Naive thymus-derived CD4-positive, alpha-beta T cell (primary cell): ENCODE measurements at places on chromosomes 7 and 10.

DNA sequence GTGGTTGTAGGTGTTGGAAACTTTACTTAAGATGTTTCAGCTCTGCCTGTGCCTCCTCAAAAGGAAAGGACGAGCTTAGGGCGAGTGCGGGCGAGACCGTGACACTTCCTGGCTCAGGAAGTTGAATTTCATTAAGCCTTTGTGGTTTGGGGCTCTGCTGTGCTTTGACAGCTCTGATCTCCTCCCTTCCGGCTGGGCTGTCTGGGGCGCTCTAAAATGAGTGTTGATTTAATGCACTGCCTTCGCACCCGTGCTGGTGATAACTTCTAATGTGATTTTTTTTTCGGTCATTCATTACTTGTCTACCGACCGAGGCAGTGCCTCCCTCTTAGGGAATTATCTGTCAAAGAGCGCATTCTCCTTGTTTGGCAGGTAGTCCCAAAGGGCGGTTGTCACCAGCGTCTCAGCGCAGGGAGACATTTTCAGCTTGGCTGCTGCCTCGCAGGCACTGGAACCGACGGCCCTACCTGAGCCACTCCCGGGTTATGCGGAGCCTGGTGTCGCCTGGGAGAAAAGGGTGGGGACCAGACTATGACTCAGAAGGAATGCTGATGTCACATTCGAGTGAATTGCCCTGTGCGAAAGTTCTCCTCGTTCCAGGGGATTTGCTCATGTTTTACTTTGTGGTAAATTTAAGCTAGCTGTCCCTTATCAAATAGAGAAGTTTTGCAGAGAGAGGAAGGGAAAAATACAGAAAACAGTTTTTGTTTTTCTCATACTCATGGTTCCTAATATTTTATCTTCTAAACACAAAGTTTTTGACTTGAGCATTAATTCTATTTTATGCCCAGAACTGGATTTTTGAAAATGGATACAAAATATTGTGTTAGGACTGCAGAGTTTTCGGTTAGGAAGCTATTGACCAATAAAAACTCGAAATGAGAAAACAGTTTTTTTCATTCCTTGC is 920 bp downstream of the TES start:
- peak; percentile 69 for DNase-seq
- peaks cover 42% of the 10 kb centered on the region for H3K4me1 ChIP-seq
- no peaks in the 10 kb centered on the region for H3K27me3 ChIP-seq
- H3K36me3 ChIP-seq, result no peaks in the 10 kb centered on the region
- H3K27ac ChIP-seq, result peak overlapping the region; percentile 93
- peak overlapping the region; percentile 92 for H3K4me3 ChIP-seq

- no peak for DNase-seq
- no peak overlapping the region for H3K27ac ChIP-seq
- H3K27me3 ChIP-seq, result peaks cover 7% of the 10 kb centered on the region
- H3K4me3 ChIP-seq, result no peak overlapping the region
Observed at GRCh38 chr7:64878684-64879083, 24.4 kb upstream of the ZNF273 start.

DNA sequence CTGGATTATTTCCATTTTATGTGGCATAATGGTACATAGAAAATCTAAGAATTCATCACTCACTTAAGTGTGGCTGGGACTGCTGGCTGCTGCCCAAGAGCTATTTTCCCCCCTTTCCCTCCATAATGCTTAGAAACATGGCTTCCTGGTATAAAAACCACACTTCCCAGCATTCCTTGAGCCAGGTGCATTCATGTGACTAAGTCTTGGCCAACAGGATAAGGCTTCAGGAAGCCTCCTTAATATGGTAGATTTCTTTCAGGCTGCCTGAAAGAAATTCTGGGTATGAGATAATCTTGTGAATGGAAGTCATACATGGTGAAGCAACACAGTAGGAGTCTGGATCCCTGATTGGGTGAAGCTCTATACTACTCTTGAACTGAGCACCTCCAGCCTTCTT is 178.0 kb downstream of the JAZF1 start:
- H3K4me1 ChIP-seq, result no peaks in the 10 kb centered on the region
- DNase-seq, result no peak
- no peak overlapping the region for H3K27ac ChIP-seq
- H3K4me3 ChIP-seq, result no peak overlapping the region

GRCh38 chr7:128136215-128136597 is 104.9 kb upstream of the LEP start:
- H3K4me3 ChIP-seq, result peak overlapping the region; percentile 59
- H3K27ac ChIP-seq, result no peak overlapping the region

DNA sequence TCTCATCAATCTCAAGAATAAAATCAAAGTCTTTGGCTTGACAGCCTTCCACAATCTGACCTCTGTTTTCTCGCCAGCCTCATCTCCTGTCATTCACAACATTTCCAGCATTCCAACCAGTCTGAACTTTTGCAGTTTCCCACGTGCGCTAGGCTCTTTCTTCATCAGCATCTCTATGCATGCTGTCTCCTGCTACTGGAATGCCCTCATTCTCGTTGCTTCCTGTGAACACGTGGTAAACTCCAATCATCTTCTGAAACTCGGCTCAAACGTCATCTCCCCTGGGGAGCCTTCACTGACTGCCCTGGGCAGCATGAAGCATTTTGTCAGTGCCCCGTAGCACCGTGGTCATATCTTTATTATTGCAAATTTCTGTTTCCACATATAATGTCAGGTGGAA is 12.2 kb upstream of the RSBN1L start:
- no peaks in the 10 kb centered on the region for H3K36me3 ChIP-seq
- H3K27ac ChIP-seq, result no peak overlapping the region
- no peak overlapping the region for H3K4me3 ChIP-seq
- H3K4me1 ChIP-seq, result peaks cover 16% of the 10 kb centered on the region
- no peaks in the 10 kb centered on the region for H3K27me3 ChIP-seq
- DNase-seq, result no peak

GRCh38 chr7:86667732-86668131 is 24.0 kb downstream of the GRM3 start:
- H3K4me3 ChIP-seq, result no peak overlapping the region
- no peaks in the 10 kb centered on the region for H3K36me3 ChIP-seq
- DNase-seq, result no peak
- H3K27ac ChIP-seq, result no peak overlapping the region

DNA sequence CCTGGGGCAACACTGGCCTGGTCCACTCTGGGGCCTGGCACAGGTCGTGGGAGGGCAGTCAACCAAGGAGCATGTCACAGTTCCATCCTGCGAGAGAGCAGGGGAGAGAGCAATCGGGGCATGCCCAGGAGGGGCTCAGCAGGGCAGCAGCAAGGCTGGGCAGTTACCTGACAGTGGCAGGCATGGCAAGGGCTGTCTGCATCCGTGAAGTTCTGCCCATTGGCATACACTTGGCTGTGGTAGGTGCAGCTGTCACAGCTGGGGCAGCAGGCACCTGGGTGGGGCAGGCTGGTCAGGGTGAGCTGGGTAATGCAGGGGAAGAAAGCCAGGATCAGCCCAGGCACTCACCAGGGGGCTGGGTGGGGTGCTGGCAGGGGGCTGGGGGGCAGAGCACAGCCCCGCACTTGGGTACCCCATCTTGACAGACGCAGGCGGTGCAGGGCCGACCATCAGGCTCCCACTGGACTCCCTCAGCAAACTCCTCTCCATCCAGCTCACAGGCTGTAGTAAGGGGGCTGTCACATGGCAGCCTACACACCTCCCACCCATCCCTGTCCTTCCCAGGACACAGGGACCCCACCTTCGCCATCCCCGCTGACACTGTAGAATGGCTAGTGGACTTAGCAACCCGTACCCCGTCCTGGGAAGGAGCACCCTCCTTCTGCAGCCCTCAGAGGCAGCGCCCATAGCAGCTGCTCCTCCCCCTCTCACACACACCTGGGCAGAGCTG is 17.8 kb downstream of the KCP start:
- H3K27ac ChIP-seq, result no peak overlapping the region
- no peak overlapping the region for H3K4me3 ChIP-seq
- no peak for DNase-seq
- no peaks in the 10 kb centered on the region for H3K27me3 ChIP-seq
- H3K4me1 ChIP-seq, result no peaks in the 10 kb centered on the region
- no peaks in the 10 kb centered on the region for H3K36me3 ChIP-seq

DNA sequence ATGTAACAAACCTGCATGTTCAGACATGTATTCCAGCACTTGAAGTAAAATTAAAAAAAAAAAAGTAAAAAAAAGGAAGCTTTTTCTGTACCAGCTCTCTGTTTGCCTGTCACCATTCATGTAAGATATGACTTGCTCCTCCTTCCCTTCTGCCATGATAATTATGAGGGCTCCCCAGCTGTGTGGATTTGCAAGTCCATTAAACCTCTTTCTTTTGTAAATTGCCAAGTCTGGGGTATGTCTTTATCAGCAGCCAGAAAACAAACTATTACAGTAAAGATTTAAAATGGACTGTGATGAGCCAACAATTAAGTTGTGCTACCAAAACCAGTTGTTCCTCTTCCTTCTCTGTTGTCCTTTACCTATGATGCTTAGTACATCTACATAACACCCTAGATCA is 619.6 kb downstream of the ARL4A start:
- DNase-seq, result no peak
- H3K4me1 ChIP-seq, result no peaks in the 10 kb centered on the region
- H3K36me3 ChIP-seq, result no peaks in the 10 kb centered on the region
- no peaks in the 10 kb centered on the region for H3K27me3 ChIP-seq

- no peaks in the 10 kb centered on the region for H3K27me3 ChIP-seq
- no peaks in the 10 kb centered on the region for H3K36me3 ChIP-seq
- no peak for DNase-seq
- H3K27ac ChIP-seq, result no peak overlapping the region
- no peaks in the 10 kb centered on the region for H3K4me1 ChIP-seq
Observed at GRCh38 chr10:102621443-102622325, 22.6 kb upstream of the TRIM8 start.

DNA sequence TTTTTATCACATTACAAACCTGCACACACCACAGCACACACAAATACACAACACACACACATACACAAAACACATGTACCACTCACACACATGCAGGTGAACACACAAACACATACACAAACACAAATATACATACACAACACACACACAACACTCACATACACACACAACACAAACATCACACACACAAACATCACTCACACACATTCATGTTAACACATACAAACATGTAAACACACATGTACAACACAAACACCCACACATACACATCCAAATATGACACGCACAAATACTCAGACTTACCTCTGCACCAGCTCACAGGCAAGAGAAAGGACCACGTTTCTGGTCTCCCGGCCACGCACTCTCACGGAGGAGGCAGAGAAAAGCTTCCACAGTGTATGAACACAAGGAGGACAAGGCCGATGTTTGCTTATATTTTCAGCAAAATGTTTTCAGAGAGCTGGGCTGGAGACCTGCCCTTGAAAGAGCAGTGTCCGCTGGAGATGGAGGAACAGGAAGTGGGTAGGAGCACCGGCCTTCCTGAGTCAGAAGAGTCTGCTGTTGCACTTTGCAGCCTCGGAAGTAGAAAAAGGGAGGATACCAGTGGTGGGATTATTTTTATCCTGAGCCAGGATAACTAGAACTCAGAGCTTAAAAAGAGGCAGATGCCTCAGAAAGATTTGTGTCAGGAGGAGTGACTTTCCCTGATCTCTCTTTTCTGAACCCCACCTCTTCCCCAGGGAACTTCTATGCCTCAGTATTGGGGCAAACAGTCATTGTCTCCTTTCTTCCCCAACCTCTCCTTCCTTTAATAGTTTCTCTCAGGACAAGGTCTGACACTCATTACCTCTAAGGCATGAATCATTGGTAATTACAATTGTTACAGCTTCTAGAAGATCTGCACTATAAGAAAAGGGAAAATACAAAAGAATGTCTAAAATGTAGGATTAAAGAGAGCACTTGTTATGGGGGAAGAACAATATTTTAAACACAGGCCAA is at the start of gene GIMAP6:
GIMAP6 (minus strand) TSS at position 520 of the 999 bp plus-strand sequence. CDS start 2,243 bp downstream, outside the sequence.
- H3K27me3 ChIP-seq, result no peaks in the 10 kb centered on the region
- peak within 1 kb of the TSS; percentile 66 for H3K4me3 ChIP-seq
- H3K36me3 ChIP-seq, result peaks cover 18% of the 10 kb centered on the region
- peaks cover 52% of the 10 kb centered on the region for H3K4me1 ChIP-seq

GRCh38 chr10:69797959-69798358 is 3.7 kb upstream of the COL13A1 start:
- H3K36me3 ChIP-seq, result no peaks in the 10 kb centered on the region
- no peaks in the 10 kb centered on the region for H3K27me3 ChIP-seq
- H3K4me3 ChIP-seq, result no peak overlapping the region
- no peak overlapping the region for H3K27ac ChIP-seq

DNA sequence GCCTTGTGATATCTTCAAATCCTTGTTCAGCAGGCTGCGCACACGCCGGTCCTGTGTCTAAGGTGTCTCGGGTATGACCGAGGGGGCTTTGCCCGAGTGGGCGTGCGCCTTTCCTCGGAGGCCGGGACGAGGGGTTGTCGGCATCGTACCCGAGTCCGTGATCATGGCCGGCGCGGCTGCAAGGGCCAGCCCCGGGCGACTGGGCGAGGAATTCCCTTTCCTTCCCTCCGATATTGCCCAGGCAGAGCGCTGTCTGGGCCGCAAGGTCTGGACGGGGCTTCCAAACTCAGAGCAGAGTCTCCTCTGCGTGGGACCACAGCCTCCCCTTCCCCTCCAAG is 59.7 kb downstream of the ZNF467 start:
- peaks cover 10% of the 10 kb centered on the region for H3K4me1 ChIP-seq
- H3K4me3 ChIP-seq, result peak overlapping the region; percentile 75
- H3K27ac ChIP-seq, result peak overlapping the region; percentile 61
- no peak for DNase-seq

DNA sequence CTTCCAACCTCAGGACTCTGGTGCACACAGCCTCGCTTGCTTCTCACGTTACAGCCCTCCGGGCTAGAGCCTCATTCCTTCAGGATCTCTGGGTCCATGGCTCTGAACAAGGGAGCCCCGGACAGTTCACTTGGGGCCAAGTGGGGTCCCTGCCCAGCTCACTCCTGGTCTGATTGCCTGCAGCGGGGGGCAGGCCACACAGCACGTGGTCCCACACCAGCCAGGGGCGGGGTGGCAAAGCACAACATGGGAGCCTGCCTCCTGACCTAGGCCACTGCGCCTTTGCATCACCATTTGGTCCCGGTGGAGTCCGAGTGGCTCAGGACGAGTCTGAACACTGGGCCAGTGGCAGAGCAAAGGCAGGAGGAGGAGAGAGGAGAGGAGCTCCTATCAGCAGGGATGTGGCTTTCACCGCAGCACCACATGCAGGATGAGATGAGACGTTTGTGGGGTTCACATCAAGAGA is 13.4 kb upstream of the CRYGN start:
- no peak for DNase-seq
- H3K27ac ChIP-seq, result no peak overlapping the region
- H3K4me3 ChIP-seq, result no peak overlapping the region
